ENCODE measurements at places on chromosomes 6 and 20.

DNA sequence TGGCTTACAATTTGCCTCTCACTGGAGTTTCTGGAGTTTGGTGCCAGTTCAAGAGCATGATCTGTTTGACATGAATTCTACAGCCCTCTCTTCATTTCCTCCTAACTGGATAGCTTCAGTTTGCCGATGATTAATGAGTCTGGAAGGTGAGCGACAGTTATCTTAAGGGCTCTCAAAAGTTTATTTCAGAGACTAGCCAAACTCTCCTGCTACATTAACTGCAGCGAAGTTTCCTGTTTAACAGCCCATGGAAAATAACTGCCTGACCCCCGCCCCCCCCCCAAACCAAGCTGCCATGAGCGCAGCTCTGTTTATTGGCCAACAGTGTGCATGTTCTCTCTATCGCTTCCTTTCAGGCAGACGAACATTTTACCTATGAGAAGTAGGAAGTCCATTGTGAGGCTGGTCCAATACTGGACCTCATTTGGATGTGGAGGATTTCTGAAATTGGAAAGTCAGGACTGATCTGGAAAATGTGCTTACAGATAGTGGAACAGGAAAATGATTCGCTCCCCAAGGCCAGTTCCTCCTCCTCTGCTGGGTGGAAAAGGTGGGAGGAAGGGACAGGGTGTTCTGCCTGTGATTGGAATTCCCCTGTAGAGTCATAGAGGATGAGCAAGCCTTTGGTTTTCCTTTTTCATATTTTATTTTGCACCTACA lies 522.2 kb upstream of the JAG1 start:
- no peak for DNase-seq

GRCh38 chr6:161226009-161226964 lies 47.6 kb downstream of the AGPAT4 start:
- DNase-seq: no peak

DNA sequence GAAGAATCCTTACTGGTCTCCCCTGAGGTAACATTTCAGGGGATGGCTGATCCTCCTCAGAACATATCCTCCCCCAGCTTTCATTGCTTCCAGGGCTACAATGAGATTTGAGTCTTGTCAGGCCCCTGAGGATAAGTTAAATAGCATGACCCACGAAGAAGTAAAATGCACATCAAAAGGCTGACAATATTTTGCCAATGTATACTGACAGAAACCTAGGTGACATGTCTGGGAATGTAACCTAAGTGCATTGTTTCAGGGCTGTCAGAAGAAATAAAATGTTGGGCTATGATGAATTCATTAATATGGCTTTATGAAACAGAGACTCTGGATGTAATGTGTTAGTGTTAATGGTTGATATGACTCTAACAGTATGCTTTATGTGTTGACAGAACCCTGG lies 471.5 kb downstream of the HDGFL1 start:
- no peak for DNase-seq

DNA sequence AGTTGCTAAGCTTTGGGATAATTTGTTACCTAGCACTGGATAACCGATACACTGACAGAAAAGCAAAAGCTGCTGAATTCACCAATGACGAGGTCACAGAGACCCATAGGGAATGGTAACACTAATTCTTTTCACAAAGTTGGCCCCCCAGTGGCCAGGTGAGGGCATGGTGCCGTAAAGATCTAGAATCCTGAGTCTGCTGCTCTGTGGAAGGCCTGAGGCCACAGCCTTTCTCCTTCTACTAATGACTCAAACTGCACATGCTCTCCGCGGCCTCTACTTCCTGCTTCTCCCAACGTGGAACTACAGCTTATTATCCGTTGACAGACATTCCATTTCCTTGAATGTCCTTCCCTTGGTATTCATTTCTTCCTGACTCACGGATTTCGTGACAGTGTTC lies 127.1 kb downstream of the OPRM1 start:
- no peak for DNase-seq

- no peak for DNase-seq
Observed at GRCh38 chr6:131293472-131293911, 158.2 kb downstream of the AKAP7 start.

DNA sequence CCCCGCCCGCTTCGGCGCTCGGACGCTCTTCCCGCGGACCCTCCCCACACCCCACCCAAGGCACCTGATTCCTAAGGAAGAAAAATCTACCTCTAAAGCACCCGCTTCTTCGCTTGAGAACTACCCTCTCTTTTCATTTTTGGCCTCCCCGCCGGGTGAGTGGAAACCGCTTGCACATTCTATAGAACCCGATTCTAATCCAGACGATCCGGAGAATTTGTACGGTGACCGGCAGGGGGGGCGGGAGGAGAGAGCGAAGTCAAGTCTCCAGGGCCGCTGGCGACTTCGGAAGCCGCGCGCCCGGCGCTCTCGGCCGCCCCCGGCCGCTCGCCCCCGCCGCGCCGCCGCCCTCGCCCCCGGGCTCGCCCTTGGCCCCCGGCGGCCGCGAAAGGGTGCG lies at the start of gene RBM24:
RBM24 (plus strand) TSS at position 262 of the 397 bp plus-strand sequence. CDS start 221 bp downstream, outside the sequence.
- DNase-seq: peak; percentile 26

- no peak for DNase-seq
Observed at GRCh38 chr6:48389146-48390043, 278.4 kb upstream of the PTCHD4 start.

DNA sequence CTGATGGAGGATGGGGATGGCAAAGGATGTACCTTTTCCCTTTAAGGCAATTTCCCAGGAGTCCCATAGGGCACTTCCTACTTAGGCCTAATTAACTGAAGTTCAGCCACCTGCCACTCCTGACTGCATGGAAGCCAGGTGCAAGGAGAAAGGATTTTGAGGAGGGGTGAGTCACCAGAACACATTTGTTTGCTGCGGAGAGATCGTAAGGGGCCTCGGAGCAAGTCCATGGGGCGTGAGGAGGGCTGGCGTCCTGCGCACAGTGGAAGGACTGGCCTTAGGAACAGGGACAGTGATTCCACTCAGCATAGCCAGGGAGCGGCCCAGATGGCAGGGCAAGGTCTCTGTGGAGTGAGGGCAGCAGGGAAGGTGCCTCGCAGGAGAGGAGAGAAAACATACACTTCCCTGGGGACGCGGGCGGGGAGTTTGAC lies 11.8 kb upstream of the MAP1LC3A start:
- peak; percentile 80 for DNase-seq

DNA sequence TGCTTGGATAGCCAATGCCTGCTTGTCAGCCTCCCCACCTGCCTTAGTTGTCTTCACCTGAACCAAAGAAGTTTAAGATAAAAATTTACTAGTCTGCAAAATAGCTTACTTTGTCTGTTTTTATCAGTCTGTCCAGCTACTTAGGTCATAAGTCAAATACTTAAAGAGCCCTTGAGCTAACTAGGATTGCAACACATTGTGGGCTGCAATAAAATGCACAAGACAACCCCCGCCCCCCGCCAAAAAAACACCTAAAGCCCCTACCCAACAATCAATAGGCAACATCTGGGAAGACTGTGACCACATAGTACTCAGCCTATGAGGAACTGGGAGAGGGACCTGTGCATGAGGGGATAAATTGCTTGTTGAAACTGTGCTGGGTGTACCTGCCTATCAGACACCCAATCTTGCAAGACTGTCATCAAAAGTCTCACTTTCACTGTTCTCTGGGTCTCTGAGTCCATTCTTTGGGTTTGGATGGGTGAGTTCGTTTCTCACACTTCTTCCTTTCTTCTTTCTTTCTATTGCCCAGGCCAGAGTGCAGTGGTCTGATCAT lies 27.3 kb upstream of the ABCC10 start:
- no peak for DNase-seq

DNA sequence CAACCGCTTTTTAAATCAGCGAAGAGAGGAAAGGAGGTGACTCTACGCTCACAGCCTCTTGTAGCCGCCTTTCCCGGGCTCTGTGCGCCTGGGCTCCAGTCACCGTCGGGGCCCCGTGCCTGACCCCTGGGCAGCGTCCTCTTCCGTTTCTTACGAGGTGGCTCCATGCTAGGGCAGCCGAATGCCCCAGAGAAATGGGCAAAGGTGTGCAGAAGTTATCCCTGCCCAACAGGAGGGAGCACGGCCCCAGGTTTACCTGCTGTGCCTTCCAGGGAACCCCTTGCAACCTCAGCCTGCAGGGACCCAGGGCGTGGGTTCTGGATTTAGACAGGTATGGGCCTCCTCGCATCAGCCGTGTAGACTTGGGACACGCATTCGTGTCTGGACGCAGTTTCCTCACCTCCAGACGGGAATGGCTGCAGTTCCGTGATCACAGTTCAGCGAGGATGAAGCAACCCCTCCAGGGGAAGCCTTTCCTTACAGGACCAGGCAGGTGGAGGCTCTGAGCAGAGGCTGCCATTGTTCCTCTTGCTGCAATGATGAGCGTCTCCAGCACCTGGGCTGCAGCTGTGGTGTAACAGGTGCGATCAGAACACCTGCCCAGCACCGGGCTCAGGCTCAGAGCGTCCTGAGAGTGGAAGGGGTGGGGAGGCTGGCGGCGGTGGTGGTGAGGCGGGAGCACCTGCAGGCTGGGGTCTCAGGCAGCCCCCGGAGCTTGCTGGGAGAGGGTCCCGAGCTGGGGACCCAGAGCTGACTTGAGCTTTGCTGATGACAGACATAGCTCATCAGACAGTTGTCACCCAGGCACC lies 81.3 kb upstream of the BHLHE23 start:
- no peak for DNase-seq

DNA sequence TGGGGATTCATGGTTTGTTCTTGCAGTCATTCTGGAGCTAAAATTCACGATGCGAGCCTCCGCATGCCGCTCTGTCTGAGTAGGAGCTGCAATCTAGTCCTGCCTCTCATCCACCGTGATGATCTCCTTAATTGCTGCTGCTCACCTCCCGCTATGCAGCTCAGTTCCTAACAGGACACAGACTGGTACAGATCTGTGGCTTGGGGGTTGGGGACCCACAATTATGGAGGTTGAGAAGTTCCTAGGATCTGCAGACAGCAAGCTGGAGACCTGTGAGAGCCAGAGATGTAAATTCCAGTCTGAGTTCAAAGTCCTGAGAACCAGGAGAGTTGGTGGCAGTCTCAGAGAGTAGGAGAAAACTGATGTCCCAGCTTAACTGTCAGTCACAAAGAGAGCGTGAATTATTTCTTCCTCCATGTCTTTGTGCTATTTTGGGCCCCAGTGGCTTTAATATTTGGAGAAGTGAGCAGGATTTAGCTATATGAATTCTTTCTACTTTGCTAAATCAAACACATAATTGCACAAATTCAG lies 378.7 kb upstream of the MAN1A1 start:
- no peak for DNase-seq

- no peak for DNase-seq
Observed at GRCh38 chr6:3962291-3963280, 113.4 kb downstream of the FAM50B start.

DNA sequence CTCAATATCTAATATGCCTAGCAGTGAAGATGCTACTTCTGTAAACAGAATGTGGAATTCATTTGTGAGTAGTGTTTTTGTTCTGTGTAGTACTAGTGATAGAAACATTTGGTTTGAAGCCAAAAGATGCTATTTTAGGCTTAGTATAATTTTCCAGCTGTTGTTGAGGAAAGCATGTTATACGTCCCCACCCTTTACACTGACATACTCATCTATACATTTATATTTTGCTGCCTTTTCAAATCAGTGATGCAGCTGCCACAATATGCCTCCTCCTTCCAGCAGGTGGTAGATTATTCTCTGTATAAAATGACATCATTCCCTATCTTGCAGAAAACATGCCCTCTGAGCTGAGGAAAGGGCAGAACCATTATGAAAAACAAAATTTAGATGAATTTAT lies 1217.6 kb upstream of the GJE1 start:
- peak; percentile 30 for DNase-seq

GRCh38 chr6:34072727-34073126 lies 73.2 kb downstream of the GRM4 start:
- no peak for DNase-seq

GRCh38 chr20:10558635-10559187 lies 115.1 kb downstream of the JAG1 start:
- DNase-seq: no peak

DNA sequence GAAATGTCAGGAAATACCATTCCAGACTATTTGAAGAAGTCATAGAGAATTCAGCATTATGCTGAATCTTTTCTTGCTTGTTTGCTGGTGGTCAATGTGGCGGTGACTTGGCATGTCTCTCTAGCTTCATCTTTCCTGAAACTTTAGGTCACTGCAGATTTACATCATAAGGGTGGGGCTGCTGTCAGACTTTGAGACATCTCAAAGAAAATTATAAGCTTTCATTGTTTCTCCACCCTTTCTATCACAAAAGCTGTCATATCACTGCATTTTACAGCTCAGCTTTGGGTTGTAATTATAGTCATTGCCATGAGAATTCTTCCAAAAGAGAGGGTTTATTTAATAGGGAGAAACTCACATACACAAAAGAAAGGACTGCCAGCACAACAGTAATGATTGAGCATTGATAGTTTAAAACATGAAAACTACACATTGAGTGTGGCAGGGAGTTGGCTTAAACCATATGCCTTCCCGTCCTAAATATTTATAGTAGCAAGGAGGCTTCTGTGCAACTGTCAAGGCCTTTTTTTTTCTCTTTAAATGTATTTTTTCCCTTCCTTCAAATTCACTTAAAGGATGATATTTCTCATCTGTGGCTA lies 44.7 kb upstream of the LRRC1 start:
- no peak for DNase-seq

GRCh38 chr20:61447952-61448351 lies 195.9 kb downstream of the CDH4 start:
- DNase-seq: no peak

GRCh38 chr6:3804964-3805363 lies 44.2 kb upstream of the FAM50B start:
- no peak for DNase-seq

DNA sequence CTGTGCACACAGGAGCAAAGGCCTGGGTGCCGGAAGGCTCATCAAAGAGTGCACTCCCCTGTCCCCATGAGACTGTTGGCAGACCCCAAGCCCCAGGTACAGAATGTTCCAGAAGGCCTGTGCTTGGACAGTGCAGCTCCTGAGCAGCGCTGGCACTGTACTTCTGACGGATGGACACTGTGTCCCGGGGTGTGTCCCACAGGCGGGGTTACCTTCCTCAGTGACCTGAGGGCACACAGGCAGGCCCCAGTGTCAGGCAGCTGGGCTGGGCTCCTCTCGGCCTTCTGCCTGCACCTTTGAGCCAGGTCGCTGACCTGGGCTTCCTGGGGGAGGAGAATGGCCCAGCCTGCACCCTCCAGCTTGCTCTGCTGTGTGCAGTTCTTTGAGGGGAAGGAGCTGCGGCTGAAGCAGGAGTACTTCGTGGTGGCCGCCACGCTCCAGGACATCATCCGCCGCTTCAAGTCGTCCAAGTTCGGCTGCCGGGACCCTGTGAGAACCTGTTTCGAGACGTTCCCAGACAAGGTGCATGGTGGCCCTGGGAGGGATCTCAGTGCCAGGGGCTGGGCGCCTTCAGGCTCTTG lies 30.1 kb downstream of the PYGB start:
- DNase-seq: no peak

GRCh38 chr20:5268449-5268848 lies 48.3 kb downstream of the PROKR2 start:
- no peak for DNase-seq
